ENCODE measurements at places on chromosomes 12 and 14. TPM values are rescaled to one million over a fixed set of nuclear protein-coding genes. Genes with fewer than 3 reads are reported as not detected.

Gene PMEL
- total RNA-seq = 0.68 TPM

Gene AACS
- total RNA-seq = 15.2 TPM

Gene ZNF891
- total RNA-seq = 0.55 TPM

Gene ANKRD13A
- 16.2 TPM for total RNA-seq

Gene SLC6A15
- total RNA-seq = 3.5 TPM

Gene M6PR
- total RNA-seq = 175 TPM

Gene RPGRIP1
- 0.54 TPM for total RNA-seq
